ENCODE measurements at places on chromosomes 2 and 18.

DNA sequence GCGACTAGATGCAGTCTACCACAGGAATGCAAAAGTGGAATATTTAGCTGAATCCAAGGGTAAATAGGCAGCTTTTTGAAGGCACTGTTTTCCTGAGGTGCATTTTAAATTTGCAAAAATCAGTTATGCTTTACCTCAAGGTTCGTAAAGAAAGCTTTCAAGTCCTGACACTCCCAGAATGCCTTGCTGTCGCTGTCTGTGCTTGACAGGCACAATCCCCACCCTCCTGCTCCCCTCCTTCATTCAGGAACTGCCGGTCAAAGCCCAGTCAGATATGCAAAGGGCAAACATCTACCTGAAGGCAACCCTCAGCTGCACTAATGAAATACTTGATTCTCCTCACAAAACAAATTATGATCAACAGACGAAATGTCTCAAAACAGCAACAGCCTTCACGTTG lies 97.4 kb upstream of the DDX18 start:
- no peak for DNase-seq

GRCh38 chr18:22542406-22542835 lies 124.7 kb upstream of the CTAGE1 start:
- no peak for DNase-seq

DNA sequence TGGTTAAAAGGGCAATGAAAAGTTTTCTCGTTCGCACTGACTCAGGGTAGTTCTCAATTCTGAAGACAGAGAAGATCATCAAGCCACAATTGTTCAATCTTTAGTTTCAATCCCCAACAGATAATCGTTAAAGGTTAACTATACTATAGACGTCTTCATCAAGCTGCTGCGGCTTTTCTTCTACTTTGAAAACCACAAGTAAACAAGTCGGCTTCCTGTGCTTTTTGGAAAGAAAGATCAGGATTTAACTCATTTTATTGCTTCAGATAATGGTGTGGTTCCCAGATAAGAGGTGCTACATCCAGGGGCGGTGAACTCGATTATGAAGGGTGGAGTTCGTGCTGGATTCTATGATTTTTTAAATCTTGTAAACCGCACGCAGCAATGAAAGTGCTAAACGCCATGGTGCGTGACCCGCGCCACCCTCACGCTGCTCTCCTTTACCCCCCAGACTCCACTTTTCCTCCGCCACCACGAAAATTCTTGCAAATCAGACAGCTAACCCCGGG lies 545 bp upstream of the CDCA7 start:
- DNase-seq, result no peak

DNA sequence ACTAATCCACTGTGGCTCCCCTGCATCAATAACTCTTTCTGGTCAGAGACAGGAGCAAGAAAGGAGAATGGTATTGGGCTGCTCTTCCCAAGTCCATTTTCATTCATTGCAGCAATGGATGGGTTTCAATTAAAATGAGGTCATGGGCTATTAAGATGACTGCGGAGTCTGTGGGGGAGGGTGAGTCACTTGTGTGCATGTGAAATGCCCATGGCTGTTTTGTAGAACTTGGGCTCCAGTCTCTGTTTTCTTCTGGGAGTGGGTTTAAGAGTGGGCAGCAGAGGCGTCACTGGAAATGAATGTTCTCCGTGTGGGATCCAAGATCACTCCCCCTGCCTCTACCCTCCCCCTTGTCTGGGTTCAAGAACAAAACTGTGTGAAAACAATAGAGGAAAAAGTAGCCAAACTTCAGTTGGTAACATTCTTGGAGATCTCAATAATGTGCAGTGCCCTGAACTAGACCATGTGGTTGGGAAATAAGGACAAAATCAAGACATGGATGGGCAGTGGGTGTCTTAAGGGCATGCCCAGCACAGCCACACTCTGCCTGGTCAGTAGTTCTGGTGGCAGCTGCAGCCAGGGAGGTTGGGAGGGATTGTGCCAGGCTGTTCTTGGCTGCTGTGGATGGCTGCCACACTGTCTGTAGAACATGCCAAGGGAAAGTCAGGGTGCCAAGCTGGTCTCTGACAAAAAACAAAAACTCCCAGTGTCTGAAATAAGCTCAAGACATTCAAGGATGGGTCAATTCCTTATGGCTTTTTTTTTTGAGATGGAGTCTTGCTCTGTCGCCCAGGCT lies 68.2 kb upstream of the CXCR4 start:
- DNase-seq, result no peak

DNA sequence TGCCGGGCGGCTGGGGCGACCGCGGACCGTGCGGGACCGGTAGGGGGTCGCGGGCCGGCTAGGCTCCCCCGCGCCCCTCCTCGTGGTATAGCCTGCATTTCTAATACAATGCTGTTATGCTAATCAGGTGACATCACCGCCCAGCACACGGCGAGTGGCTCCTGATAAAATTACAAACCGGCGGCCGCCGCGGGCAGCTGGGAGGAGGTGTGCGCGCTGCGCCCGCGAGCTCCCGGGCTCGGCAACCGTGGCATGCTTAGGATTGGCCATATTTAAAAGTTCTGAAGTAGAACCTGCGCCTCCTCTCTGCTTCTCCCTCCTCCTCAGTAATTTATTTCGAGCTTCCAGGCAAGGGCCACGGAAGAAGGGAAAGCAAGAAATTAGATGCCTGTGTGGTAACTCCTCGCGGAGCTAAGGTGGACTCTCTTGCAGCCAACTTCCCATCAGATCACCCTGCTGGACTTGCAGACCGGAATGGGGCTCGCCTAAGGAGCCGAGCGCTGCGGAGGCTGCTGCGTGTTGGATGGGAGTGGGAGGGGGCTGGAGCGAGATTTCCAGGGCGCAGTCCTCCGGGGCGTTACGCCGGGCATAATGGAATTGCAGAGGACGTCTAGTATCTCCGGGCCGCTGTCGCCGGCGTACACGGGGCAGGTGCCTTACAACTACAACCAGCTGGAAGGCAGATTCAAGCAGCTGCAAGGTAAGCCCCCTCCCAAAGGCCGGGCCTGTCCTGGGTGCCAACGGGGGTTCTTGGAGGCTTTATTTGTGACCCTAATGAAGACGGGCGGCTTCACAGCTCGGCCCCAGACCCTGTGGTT lies 102.3 kb downstream of the SPTBN1 start:
- DNase-seq, result peak; percentile 27

DNA sequence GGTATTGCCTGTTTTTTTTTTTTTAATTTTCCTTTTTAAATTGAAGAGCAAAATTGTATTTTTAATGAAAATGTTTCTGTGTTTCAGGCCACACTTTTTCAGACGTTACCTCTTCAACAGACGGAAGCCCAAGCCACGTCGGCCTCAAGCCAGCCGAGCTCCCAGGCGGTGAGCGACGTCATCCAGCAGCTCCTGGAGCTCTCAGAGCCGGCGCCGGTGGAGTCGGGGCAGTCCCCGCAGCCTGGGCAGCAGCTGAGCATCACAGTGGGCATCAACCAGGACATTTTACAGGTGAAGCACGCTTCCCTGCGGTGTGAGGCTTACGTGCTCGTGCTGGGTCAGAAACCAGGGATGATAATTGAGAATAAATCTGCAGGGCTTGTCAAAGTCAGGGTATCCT lies 57.7 kb downstream of the ZNF236 start:
- DNase-seq, result no peak

DNA sequence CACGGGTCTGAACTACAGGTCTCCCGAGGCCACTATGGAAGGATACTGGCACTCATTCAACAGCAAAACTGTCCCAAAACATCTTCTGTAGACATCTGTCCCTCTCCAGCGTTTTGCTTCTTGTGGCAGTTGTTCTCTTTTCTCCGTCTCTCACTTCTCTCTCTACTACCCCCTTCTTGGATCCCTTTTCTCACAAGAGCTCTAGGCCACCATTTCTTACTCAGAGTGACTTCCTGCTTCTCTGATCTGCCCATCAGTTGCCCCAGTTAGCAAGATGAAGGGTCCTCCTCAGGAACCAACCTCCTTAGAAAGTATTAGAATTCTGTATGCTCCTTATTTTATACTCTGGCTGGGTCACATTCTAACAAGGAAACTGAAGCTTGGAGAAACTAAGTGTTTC lies 32.6 kb downstream of the BCL2 start:
- DNase-seq, result no peak

DNA sequence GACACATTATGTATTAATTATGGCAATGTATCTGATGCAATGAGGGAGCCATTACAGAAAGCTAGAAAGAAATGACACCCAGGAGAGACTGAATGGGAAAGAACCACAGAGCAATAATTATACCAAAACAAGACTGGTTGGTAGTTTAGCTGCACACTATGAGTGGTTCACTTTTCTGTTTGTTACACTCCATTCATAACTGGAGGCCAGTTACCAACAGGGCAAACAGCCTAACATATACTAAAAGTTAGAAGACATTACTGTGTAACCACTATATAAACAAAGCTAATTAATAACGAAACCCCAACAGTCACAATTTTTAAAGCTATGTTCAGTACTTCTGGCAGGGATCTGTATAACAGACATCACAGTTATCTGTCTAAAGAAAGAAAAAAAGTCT lies 49.4 kb downstream of the NBAS start:
- no peak for DNase-seq
